ENCODE measurements at places on chromosomes 11 and 22.

DNA sequence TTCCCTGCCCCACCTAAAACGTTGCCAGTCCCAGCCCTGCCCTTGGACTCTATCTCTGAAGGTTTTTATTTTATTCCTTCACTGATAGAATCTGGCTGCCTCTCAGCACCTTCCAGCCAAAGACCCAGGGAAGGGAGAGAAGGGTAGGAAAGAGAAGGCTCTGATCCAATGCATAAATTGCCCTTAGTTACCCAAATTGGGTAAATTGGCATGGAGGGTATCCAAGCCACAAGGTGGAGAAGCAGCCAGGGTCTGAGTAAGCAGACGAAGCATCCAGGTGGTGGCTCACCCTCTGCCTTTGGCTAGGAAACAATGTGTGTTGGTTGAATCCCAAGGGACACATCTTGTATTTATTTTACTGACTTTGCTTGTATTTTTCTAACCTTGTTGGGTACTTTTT lies 89.0 kb downstream of the FEZ1 start:
- no peak for DNase-seq

- no peak for DNase-seq
Measured at GRCh38 chr22:44159221-44159620, 21.5 kb upstream of the PARVG start.

GRCh38 chr11:78652843-78653239 lies 78.2 kb upstream of the NARS2 start:
- no peak for DNase-seq

DNA sequence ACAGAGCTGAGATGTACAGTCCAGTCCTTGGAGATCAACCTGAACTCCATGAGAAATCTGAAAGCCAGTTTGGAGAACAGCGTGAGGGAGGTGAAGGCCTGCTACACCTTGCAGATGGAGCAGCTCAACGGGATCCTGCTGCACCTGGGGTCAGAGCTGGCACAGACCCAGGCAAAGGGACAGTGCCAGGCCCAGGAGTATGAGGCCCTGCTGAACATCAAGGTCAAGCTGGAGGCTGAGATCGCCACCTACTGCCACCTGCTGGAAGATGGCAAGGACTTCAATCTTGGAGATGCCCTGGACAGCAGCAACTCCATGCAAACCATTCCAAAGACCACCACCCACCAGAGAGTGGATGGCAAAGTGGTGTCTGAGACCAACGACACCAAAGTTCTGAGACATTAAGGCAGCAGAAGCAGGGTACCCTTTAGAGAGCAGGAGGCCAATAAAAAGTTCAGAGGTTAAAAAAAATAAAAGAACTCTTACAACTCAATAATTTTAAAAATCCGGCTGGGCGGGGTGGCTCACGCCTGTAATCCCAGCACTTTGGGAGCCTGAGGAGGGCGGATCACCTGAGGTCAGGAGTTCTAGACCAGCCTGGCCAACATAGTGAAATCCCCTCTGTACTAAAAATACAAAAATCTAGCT lies 69.9 kb upstream of the RTL6 start:
- DNase-seq: no peak

- DNase-seq: no peak
Measured at GRCh38 chr11:76637491-76638269, 32.9 kb downstream of the LRRC32 start.

DNA sequence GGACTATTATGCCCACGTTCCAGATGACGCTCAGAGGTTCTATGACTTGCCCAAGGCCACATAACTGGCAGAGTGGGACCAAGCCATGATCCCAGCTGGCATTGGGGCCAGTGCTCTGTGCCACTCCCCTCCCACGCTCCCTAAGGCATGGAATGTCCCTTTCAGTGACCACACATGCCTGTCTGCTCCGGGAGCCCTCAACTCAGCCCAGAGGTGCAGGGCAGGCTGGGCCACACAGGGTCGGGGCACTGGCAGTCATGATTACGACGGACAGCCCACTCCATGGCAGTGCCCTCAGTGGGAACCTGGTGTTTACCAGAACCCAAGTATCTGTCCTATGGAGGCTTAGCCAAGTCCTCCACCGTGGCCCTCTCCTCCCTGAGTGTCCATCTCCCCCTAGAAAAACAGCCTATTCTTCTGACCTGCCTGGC lies 10.0 kb downstream of the RHBDD3 start:
- no peak for DNase-seq

DNA sequence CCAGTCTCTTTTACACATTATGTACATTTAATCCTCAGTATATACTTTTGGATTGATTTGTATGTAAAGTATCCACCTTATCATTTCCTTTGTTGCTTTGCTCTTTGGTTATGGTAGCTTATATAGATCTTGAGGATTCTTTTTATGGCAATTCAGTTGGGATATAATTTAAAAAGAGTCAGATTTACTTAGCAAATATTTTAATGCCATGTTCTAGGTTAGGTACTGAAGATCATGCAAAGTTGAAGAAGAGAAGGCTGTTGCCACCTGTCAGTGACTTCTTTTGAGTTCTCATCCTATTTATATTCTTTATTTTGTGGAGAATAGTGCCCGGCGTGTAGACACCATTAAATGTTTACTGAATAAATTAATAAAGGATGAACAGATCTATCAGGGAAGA lies 279.7 kb downstream of the TMEM135 start:
- DNase-seq: no peak

DNA sequence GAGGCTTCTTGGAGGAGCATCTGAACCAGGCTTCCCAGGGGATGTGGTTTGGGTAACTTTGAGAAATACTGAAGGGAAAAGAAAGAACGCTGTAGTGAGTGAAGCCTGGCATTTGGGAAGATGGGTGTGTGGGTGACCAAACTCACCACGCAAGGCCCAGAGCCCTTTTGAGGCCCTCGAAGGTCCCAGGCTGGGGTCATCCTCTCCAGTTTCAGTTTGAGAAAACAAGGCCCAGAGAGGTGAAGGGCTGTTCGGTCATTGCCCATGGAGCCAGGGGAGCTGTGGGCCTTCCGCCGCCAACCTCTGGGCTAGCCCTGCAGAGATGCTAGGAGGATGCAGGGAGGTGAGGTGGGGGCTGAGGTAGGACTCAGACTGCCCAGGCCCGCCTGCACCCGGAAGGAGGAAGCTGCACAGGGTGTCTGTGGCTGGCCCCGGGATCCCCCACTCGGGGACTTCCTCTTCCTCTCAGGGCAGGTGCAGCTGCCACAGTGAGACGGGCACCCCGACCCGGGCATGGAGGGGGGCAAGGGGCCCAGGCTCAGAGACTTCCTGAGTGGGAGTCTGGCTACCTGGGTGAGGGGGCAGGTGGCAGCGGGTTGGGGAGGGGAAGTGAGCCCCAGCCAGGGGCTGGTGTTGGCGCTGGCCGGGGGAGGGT lies at the start of gene CCDC88B:
Gene CCDC88B, plus strand, starts transcription at position 451 of the 655 bp plus-strand sequence. Its CDS starts 63 bp downstream, at position 514.
- peak; percentile 70 for DNase-seq

- DNase-seq: no peak
Measured at GRCh38 chr22:49491726-49492125, 335.9 kb downstream of the BRD1 start.

DNA sequence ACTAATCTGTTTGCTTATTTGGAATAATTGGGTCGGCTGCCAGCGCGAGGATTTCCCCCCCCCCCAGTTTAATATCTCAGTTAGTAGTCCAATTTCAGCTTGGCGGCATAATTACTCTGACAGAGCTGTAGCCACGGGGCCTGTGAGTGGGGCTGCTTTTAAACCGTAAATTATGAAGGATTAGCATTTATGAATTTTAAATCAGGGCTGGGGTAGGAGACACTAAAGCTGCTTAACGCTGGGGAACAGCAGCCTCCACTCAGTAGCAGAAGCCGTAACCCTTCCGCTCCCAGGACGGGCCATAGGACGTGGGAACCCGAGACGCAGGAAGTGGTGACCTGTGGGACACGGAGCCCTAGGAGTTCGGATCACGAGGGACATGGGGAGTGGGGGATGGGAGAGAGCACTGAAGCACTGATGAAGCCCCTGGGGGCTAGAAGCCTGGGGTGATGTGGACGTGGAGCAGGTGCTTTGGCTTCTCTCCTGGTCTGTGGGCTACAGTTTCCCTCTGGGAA lies 66.2 kb upstream of the LMO1 start:
- no peak for DNase-seq

DNA sequence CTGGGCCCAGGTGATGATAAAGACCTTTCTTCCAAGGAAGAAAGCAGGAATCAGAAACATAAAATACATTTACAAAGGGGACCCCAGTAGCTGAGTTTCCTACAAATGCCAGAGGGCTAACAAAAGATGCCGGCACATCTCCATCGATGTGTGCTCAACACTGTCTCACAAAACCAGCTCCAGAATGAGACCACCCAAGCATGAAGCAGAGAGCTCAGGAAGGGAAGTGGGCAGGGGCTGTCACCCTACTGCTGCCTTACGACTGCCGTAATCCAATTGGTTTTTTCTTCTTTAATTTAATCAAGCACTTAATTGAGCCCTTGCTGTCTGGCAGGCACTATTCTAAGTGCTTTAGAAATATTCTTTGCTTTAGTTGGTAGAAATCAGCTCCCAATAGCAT lies 26.1 kb downstream of the SMCO4 start:
- no peak for DNase-seq

DNA sequence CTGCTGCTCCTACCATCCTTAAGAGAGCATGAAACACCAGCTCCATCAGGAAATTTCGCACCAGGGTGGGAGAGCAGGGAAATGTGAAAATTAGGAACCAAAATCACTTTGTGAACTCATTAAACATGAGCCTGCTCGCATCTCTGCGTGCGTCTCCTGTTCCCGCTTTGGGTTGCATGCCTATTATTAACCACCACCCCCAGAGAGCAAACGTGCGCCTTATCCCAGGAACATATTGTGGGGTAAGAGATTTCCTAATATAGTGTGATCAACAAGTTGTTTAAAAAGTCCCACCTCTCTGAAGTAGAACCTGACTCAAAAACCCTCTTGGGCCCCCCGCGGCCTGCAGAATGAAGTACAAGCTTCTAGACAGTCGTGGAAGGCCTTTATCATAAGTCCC lies 115.0 kb downstream of the TENM4 start:
- no peak for DNase-seq

GRCh38 chr11:97739932-97740800 lies 1280.6 kb upstream of the CNTN5 start:
- no peak for DNase-seq

- no peak for DNase-seq
Measured at GRCh38 chr11:61472868-61473267, 35.7 kb upstream of the LRRC10B start.

DNA sequence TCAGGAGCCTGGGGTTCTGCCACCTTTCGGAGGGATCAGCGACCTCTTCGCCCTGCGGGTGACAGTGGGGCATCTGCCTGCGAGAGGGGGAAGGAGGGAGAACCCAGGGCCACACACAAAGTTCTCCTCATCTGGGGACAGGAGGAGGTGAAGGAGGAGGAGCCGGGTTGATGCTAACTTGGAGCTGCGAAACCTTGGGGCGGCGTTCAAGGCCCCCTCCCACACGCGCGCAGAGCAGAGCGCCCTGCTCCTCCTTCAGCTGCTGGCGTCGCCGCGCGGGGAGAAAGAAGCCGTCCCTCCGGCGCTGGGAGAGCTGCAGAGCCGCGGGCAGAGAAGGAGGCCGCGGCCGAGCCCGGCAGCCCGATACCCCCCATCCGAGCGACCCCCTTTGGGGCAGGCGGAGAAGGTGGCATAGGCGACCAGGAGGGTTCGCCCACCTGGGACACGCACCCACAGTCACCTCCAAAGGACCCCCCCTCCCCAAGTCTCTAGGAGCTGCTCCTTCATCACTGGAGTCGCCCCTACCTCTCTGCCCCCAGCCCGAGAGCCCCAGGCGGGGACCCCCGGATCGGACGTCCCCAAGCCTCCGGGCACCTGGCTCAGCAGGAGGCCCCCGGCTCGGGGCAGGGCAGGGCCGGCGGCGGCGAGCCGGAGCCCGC lies at the start of gene RASD2:
Gene RASD2, plus strand, starts transcription at position 237 of the 659 bp plus-strand sequence. CDS start 5,979 bp downstream, outside the sequence.
- DNase-seq: peak; percentile 24

GRCh38 chr11:48172818-48173609 lies 43.6 kb upstream of the OR4B1 start:
- no peak for DNase-seq

GRCh38 chr22:27089264-27089663 lies 431.9 kb downstream of the MIAT start:
- no peak for DNase-seq

DNA sequence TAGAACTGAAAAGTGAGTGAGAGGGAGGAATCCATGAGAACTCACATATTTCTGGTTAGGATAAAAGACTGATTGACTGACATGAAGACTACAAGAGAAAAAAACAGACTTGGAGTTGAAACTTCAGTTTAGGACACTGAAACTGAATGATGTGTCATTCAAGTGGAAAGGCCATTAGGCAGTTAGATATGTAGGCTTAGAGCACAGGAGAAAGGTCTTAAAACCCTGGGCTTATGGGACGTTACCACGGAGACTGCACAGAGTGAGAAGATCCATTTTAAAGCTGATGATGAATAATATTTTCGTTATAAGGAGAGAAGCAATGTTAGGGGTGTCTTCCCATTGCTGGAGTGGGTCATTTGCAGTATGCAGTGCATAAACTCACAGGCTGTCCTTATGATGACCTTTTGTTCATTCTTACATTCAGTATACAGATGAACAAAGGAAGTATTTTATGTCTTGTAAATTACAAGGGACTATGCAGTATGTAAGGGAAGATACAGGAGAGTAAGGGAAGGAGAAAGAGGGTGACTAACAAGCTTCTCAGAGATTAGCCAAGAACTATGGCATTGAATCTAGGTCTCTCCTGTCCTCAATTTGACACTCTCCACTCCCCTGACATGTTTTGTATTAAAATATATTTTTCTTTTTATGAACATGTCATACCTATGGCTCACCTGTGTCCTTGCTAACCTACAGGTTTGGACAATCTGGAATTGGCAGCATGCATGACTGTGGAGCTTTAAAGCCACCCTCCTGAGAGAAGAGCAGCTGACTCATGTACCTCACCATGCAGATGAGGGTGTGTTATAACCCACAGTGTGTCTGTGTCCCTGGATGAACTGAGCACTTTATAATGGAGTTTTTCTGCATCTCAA lies 63.7 kb downstream of the MAML2 start:
- no peak for DNase-seq

- DNase-seq: no peak
Measured at GRCh38 chr11:6300325-6300724, 20.0 kb downstream of the CAVIN3 start.

DNA sequence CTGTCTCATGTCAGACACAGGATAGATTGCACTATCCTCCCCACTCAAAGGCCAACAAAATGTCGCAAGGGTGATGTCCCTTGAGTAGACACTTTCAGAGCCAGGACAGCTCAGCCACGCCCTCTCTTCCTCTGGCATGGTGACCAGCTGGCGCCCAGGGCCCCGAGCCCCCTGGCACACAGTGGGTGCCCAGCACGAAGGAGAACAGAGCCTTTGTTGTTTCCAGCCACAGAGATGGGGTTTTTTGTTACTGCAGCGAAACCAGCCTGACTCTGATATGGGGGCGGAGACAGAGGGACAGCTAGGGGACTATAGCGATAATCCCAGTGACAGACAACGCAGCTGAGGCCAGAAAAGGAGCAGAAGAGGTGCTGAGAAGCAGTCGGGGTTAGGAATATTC lies 23.3 kb upstream of the CCND1 start:
- no peak for DNase-seq

- DNase-seq: no peak
Measured at GRCh38 chr11:71083105-71083504, 169.3 kb downstream of the SHANK2 start.

- no peak for DNase-seq
Measured at GRCh38 chr11:74195828-74196227, 24.7 kb downstream of the PPME1 start.

GRCh38 chr11:61587541-61587941 lies 6.7 kb upstream of the SYT7 start:
- DNase-seq: no peak

GRCh38 chr11:110409174-110409573 lies 20.6 kb upstream of the FDX1 start:
- DNase-seq: no peak

- DNase-seq: no peak
Measured at GRCh38 chr11:126701520-126701897, 299.1 kb downstream of the KIRREL3 start.
